H4 (cell line): ENCODE measurements at places on chromosomes 13 and 19.

DNA sequence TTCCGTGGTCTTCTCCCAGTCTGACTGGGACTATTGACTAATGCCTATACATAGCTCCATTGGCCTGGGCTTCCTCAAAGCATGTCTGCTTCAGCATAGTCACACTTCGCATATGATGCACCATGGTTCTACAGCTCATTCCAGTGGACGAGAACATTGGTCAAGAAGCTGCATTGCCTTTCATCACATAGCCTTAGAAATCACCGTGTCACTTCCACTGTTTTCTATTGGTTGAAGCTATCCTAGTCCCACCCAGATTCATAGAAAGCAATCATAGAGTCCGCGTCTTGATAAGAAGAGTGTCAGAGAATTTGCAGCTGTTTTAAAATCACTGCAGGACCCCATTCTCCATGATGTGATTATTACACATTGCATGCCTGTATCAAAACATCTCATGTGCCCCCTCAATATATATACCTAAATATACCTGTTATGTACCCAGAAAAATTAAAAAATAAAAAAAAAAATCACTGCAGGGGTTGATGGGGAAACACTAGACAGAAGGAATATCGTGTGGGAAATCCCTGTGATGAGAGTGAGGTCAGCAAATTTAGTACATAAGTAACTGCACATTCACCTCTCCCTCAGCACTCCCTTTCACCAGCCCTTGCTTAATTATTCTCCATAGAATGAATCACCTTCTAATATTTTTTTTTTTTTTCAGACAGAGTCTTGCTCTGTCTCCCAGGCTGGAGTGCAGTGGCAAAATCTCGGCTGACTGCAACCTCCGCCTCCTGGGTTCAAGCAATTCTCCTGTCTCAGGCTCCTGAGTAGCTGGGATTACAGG, 2.2 kb upstream of the ARHGAP33 start:
- no peak for DNase-seq

DNA sequence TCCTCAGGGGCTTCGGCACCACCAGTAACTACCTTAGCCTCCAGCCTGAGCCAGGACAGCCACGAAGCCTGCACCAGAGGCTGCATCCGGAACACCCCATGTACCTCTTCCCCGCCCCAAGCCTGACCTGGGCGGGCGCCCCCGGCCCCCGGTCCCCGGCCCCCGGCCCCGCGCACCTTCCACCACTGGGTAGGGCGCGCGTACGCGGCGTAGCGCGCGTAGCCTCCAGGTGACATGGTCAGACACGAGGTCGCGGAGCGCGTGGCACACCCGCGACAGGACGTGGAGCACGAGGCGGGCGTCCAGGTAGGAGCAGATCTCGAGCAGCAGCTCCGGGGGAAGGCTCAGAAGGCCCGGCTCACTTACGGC, 450 bp downstream of the FBXW9 start:
- no peak for DNase-seq

DNA sequence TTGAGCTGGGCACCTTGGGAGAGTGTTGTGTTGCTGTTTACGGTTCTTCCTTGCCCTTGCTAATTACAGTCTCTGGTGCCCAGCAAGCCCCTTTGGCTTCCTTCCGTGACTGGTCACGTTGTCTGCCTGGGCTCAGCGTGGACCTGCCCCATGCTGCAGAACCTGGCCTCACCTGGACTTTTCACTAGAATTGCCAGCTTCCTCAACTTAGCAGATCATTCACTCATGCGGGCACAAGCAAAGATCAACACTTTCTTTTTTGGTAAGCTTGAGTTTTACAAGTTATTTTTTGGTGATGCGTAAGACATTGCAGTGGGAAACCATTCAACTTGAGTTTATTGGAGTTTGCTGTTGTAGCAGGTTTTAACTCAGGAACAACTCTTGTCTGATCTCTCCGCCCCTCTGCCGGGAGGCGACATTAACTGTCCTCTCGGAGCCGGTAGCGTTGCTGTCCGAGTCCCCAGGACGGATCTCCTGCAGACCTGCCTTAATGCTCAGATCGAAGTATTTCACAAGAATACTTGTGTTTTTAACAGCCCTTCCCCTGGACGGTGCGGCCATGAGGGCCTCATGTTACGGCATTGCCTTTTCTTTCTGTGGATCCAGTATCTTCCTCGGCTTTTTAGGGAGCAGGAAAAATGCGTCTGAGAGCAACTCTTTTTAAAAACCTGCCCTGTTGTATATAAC, 15.7 kb upstream of the TEX29 start:
- no peak for DNase-seq

GRCh38 chr19:18650468-18651041, 13.7 kb downstream of the KLHL26 start:
- peak; percentile 69 for DNase-seq

DNA sequence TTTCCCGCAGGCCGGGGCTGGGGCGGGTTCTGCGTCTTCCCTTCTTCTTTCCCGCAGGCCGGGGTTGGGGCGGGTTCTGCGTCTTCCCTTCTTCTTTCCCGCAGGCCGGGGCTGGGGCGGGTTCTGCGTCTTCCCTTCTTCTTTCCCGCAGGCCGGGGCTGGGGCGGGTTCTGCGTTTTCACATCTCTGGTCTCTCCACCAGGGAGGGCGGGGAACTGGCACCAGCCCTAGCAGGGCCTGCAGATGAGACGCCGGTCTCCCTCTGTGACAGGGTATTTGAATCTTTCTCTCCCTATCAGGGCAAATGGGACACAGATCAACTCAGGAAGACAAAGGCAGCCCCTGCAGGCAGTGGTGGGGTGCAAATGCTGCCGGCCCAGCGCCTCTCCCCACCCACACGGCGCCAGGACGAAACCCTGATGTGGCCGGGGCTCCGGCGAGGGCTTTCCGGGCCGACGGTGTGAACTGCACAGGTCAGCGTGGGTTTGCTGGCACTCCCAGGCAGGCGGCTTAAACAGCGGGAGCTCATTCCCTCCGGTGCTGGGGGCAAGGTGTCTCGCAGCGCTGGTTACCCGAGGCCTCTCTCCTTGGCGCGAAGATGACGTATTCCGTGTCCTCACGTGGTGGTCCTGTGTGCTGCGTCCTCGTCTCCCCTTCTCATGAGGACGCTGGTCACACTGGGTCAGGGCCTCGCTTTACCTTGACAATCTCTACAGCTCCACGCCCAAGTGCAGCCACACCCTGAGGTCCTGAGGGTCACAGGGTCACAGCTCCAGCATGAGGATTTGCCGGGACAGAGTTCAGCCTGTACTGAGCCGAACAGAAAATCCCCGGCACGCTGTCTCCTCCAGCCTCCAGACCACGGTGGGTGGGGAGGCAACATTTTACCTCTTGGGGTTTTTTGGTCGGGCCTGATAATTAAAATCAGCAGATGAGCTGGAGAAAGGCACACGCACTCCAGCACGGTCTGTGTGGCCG, 717 bp upstream of the C13orf46 start:
- DNase-seq, result no peak

GRCh38 chr13:108437496-108437895, 168.0 kb downstream of the TNFSF13B start:
- DNase-seq, result peak; percentile 2

- DNase-seq, result no peak
These were observed 5.9 kb upstream of the ZNF626 start for GRCh38 chr19:20667281-20667680.

GRCh38 chr19:10085641-10086590, at the start of gene SHFL:
SHFL (plus strand) TSS chr19:10086317; CDS start chr19:10086428, 111 bp downstream.
- DNase-seq, result peak; percentile 49

DNA sequence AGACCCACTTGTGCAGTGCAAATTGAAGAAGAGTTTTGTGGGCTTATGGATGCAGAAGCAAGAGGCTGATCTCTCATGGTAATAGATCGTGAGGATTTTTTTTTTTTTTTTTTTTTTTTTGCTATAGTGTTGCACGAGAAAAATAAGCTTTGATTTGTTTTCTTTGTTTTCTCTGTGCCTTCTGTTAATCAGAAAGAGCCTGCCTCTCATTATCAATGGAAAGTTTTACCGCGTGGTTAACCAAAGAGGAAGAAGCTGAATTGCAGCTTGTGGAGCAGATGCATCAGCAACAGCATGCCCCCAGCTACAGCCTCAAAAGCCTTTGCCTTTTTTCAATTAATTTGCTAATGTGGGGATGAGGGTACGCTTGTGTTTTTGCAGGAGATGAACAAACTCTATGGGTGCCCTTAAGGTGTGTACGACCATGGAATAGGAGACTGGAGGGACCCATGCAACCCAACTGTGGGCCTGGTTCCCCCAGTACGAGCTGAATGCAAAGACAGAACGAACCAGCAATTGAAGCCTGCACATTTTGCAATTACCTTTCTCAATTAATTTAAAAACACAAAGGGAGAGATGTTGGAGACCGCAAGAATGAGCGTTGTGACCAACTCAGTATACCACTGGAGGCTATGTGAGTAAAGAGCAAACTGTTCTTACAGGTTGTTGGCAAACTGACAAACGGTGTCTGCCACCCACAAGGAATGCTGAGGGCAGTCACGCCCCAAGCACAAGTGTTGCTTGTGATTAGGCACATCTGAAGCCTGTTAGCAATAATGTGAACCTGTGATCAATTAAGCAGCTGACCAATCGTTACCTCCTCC, 58.6 kb upstream of the SPRY2 start:
- no peak for DNase-seq

- DNase-seq, result no peak
These were observed 117.0 kb downstream of the KCNRG start for GRCh38 chr13:50131920-50132903.

DNA sequence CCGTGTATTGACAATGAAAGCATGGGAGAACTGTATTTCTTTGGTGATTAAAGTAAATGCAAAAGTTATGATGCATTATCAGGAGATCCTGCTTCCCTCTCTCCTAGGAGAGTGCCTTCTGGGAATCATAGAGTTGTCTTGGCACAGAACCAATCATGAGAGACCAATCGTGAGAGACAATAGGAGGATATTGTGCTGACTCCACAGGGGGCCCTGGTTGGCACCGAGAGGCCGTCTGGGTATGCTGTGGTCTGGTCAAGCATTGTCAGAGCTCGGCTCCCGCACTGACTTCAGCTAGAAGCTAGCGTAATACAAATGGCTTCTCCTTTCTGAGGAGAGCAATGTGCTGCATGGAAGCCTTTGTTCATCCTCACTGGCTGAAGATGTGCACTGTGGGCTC, 131.5 kb upstream of the GJB6 start:
- DNase-seq, result no peak

GRCh38 chr19:2962018-2962670, 15.2 kb upstream of the TLE6 start:
- peak; percentile 79 for DNase-seq

GRCh38 chr13:44101347-44102083, 221.8 kb downstream of the LACC1 start:
- no peak for DNase-seq

DNA sequence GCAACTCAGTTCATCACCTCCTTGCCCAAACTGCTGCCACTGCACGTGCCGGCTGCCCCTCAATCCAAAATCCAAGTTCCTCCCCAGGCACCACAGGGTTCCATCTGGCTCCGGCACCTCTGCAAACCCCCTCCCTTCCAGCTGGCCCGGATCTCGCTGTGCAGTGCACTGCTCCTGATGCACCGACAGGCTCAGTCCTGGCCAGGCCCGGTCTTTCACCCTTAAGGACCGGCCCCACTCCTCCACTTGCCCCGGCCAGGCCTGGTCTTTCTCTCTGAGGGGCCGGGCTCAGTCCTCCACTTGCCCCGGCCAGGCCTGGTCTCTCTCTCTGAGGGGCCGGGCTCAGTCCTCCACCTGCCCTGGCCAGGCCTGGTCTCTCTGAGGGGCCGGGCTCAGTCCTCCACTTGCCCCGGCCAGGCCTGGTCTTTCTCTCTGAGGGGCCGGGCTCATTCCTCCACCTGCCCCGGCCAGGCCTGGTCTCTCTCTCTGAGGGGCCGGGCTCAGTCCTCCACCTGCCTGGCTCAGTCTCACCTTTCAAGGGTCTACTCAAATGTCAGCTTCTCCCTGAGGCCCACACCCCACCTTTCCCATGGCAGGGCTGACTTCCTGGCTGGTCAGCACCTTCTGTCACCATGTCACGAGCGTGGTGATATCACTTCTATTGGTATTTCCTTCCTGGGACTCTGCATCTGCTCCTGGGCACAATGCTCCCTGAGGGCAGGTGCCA, 6.9 kb downstream of the ZNF787 start:
- no peak for DNase-seq

GRCh38 chr13:26022538-26023292, 29.1 kb downstream of the SHISA2 start:
- peak; percentile 87 for DNase-seq

- DNase-seq, result no peak
These were observed 605.3 kb upstream of the SPRY2 start for GRCh38 chr13:80946008-80946802.

DNA sequence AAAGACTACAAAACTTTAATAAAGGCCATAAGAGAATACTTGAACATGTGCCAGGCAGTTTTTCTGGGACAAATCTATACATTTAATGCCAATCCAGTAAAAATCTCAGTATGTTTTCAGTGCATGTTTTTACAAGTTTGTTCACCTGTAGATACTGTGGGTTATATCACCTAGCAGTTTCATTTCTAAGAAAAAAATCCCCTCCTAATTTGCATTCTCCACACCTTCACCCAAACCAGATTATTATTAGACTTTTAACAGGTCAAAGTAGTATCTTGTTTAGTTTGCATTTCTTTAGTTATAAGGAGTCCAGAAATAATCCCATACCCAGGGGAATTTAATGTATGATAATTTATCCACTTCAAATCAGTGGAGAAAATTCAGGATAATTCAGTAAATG, 17.0 kb upstream of the LPAR6 start:
- no peak for DNase-seq

- DNase-seq, result no peak
These were observed 37.6 kb downstream of the ACTN4 start for GRCh38 chr19:38684862-38685665.

GRCh38 chr13:52617070-52618060, 24.9 kb upstream of the HNRNPA1L2 start:
- peak; percentile 66 for DNase-seq

GRCh38 chr19:57465680-57466381, 8.9 kb upstream of the VN1R1 start:
- peak; percentile 37 for DNase-seq

GRCh38 chr13:27622102-27622820, 569 bp downstream of the POLR1D start:
- no peak for DNase-seq

DNA sequence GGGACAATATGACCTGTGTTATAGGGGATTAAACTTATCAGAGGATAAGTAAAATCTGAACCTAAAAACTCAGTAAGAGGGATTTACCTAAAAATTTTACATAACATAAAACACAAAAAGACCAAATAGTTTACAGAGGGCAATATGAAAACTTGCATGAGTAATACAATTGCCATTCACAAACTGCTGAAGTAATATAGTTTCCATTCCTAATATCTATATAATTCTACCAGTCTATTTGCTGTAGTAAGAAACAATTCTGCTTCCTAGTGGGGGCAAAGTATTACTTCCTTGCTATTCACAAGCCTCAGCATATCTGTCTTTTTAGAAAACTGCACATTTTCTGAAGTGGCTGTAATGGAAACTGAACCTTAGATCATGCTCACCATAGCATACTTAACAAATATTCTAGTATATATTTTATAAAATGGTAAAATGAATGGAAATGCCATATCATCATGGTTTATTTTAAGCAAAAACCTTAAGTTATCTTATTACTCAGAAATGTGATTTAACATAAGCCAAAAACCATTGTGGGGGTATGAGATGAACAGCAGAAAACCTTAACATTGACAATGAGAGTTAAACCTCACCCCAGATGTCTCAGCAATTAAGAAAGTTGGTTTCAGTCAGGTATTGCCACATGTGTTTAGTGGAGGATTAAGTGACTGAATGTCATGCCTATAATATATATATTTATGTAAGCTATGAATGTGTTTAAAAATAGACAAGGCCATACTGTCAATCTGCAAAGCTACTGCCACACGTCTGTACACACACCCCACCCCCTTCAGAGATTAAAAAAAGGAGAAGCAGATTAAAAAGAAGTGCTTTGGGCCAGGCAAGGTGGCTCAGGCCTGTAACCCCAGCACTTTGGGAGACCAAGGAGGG, 136.8 kb downstream of the MIPEP start:
- no peak for DNase-seq

- no peak for DNase-seq
These were observed 365.5 kb downstream of the UQCRFS1 start for GRCh38 chr19:28847468-28847867.
